ENCODE measurements at places on chromosomes 5 and 9.

DNA sequence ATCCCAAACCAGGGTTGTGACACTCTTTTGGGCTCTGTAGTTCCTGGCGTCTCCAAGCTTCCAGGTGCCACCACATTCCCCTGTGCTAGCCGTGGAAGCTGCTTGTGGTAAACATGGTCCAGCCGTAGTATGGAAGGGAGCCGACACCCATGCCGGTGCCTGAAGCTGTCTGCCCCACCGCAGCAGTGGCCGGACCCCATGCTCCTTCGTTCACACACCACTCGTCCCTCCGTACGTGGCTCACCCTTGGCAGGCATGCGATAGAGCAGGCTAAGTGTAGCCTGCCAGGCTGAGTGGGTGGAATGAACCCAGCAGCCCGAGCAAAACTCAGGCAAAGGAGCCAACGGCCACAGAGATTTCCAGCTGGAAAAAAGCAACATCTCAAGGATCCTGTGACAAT is 2030.4 kb downstream of the EFNA5 start:
- DNase-seq = no peak

GRCh38 chr5:143506836-143507552 is 103.5 kb upstream of the NR3C1 start:
- no peak for DNase-seq

DNA sequence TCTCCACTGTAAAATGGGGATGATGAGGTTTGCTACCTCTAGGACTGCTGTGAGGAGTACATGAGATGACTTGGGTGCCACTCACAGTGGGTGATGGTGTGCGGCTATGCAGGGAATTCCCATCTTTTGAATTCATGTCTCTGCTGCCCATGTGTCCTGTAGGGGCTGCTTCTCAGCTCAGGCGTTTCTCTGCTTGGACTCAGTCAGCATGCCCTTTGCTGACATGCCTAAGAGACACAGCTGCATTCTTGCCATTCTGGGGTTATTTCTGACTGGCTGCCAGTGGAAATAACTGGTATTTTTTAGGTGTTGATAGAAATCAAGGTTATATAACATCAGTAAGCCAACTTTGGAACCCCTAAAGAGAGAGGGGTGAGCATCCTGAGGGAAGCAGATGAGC is 24.3 kb upstream of the XPA start:
- DNase-seq = no peak

DNA sequence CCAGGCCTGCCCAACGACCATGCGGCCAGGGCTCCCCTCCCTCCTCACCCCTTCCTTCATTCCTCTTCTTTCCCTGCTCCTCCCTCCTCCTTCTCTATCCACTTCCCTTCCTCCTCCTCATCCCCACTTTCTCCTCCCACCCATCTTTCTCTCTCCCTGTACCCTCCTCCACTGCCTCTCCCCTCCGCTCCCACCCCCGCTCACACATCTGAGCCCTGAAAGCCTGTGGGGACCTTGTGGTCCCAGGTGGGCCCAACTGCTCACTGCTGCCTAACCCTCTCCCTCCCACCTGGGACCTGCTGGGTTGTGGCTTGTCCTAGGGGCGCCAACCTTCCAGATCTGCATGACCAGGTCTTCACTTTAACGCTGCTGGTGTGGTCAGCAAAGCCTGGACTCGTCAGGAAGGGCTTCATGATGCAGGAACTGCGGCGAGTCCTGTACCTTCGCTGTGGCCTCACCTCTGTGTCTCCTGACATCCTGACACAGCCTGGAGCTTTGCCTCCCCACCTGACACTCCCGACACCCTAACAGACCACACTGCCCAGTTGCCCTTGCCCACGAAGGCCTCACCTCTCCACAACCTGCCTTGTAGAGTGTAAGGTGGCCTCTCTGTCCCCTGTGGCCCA is 34.6 kb downstream of the C5orf15 start:
- DNase-seq = no peak

All from frontal cortex (tissue), 4 donors.